ENCODE measurements at places on chromosomes 16 and 17.
A peak's percentile ranks its signal among the peaks of the same experiment; 100 is the strongest.

- no peak for DNase-seq
Observed at GRCh38 chr16:83721676-83722075, 86.1 kb upstream of the HSBP1 start.

DNA sequence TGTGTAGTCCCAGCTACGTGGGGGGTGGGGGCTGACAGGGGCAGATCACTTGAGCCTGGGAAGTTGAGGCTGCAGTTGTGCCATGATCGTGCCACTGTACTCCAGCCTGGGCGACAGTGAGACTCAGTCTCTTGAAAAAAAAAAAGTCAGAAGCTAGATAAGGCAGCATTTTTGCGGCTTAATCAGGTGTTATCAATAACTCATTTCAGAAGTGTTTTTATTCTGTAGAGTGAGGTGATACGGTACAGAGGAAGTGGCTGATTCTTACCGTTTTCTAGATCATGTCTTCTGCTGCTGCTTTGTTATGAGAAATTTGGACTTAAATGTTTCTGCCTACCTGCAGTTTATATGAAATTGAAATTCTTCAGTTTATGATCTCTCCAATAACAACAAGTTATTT, 18.6 kb downstream of the ZC3H18 start:
- DNase-seq: no peak

- DNase-seq: peak; percentile 90
Observed at GRCh38 chr17:55273579-55274354, 9.0 kb downstream of the HLF start.

DNA sequence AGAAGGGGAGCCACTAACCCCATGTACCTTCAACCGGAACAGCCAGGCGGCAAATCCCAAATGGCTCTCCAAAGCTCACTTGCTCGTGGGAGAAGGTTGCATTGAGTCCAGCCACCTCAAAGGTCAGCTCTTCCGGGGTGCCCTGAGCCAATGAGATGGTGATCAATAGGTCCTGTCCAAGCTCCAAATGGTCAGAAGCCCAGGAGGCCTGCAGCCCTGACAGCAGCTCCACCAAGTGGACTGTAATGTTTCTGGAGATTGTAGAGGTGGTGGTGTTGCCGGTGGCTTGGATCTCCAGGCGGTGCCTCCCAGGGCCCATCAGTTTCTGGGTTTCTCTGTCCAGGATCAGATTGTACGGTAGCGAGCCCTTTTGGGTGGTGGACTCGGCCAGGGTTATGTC, 39.9 kb upstream of the BCO1 start:
- no peak for DNase-seq
